Smooth muscle cell of the brain vasculature (primary cell): ENCODE measurements at places on chromosomes 1 and 21.

GRCh38 chr1:8704866-8705506, 112.5 kb downstream of the RERE start:
- DNase-seq, result no peak

DNA sequence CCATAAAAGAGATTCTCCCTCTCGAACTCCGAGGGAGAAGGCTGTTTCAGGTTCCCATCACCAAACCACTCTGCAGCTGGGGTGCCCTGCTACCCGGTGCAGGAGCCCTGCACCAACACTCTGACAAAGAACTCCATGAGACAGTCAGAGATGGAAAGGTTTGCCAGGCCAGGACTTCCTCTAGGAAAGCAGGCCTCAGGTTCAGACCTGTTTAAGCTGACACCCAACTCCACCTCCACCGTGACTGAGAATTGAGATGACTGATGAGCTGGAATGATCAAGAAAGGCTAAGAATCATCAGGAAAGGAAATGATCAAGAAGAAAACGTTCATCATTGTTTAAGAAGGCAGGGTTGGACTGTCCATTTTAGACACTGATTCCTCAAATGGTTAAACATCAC, 46.2 kb upstream of the KCNE1 start:
- DNase-seq, result no peak

DNA sequence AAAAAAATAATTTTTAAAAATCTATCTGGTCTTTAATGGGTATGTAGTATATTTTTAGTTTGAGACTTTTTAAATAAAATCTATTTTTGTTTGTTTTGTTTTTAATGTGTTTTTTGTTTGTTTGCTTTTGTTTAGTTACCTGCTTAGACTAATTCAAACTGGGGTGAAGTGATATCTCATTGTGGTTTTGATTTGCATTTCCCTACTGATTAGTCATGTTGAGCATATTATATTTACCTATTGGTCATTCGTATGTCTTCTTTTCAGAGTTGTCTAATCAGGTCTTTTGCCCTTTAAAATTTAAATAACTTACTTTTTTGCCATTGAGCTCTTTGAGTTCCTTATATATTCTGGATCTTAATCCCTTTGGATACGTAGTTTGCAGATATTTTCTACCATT, 20.3 kb downstream of the CD1B start:
- DNase-seq, result no peak

GRCh38 chr1:4973341-4973740, 318.9 kb downstream of the AJAP1 start:
- no peak for DNase-seq

DNA sequence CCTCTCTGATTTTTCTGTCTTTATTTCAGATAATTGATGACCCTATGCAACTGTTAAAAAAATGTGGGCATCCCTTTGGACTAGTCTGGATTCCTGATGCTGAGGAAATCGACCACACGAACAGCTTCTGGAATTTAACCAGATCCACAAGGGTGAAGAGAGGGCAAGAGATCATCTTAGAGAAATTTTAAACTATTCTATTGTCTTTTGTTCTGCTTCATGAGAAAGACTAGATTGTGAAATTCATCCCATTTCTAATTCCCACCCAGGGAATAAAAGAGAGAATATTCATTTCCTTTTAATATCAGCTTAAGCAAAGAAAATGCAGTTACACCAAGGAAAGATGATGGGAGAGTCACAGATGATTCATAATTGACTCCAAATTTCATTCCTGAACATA, 71.8 kb downstream of the DUSP10 start:
- DNase-seq, result no peak

- no peak for DNase-seq
Measured at GRCh38 chr1:183954496-183954895, 83.0 kb downstream of the COLGALT2 start.

DNA sequence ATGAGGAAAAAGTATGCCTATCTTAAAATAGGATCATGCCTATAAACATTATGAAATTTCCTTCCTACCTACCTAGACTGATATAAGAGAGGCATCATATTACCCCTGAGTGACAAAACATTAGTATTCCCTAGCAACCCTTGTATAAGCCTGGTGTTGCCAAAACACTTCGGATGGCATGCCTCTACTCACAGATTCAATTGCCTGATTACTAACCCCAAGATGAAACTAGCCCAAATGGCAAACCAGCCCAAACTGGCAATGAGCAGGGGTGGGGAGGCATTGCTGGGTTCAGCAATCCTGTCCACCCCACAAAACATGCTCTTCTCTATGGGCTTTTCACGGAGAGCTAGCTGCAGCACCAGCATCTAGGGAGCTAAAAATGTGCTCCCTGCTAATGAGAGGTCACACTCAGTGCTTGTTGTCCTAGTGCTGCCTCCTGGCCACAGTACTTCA, 13.9 kb downstream of the PALMD start:
- no peak for DNase-seq

GRCh38 chr1:183155939-183156338, 30.1 kb upstream of the LAMC2 start:
- DNase-seq, result no peak

DNA sequence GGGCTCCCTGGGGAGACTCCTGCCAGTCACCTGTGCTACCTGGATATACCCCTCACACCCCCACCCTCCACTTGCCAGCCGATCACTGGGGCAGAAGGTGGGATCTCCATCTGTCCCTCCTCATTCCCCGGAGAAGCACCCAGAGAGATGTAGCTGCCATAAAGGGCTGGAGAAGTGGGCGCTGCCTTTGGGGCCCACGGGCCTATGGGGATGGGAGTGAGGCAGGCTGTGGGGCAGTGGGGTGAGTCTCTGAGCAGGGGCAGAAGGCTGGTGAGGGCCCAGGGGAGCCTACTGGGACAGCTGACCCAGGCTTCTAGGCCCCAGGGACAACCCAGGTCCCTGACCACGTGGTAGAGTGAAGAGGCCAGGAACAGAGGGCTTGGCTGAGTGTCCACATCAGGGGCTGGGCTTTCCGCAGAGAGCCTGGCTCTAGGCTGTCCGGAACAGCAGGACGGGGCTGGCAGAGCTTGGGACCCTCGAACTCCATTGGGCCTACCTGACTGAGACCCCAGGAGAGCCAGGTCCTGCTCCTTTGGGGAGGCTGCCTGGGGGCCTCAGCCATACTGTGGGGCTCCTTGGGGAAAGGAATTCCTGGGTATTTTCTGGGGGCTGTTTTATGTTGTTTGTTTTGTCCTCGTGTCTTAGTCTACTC, 205.9 kb upstream of the VAMP3 start:
- DNase-seq, result no peak

- DNase-seq, result no peak
Measured at GRCh38 chr21:17777072-17777765, 41.9 kb downstream of the C21orf91 start.

DNA sequence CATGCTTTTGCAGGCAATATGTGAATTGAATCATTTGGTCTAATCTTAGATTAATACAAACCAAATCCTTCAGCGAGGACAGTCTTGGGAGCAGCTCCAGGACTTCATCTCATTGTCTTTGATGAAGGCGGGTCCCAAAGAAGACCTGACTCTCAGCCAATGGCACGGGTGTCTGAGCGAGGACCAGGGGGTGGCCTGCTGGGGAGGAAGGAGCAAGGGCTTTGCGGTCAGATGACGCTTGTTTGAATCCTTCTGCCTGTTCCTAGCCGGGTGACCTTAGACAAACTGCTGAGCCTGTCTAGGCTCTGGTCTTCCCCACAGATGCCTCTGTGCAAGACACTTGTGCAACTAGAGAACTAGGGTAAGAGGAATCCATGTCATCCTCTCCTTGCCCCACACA, 312.1 kb upstream of the VAMP3 start:
- DNase-seq, result no peak

DNA sequence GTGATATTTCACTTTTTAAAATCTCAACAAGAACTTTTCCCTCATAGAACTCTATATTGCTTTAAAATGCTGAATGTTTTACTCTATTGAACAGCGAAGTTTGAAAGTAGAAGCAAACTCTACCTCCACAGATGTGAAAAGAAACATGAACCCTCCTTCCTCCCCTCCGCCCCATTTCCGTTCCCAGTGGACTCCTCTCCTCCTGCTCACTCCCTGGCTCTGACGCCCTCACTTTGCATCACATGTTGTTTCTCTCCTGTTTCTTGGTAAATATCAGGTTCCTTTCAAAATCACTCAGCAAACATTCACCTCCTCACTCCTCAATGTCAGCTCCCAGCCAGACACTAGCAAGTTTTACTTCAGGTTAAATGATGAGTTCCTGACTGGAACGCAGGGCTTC, 34.6 kb downstream of the KCNH1 start:
- DNase-seq, result no peak

DNA sequence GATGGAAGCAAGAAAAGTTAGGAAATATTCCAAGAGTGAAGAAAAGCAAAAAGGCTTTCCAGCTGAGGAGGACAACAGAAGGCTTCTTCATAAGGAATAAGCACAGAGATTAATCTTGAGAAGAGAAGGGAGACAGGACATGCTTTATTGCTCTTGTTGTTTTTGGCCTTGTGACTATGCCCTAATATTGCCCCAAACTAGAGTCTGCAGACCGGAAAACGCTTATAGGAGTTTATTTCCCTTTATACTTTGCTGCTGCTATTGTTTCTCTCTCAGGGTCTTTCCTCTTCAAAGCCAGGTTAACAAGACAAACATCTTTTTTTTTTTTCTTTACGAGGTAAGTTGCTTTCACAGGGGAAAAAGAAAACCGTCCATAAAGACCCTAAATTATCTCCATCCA, 991.4 kb downstream of the ADGRL2 start:
- no peak for DNase-seq

- no peak for DNase-seq
Measured at GRCh38 chr1:212769459-212770167, 22.0 kb downstream of the NSL1 start.

DNA sequence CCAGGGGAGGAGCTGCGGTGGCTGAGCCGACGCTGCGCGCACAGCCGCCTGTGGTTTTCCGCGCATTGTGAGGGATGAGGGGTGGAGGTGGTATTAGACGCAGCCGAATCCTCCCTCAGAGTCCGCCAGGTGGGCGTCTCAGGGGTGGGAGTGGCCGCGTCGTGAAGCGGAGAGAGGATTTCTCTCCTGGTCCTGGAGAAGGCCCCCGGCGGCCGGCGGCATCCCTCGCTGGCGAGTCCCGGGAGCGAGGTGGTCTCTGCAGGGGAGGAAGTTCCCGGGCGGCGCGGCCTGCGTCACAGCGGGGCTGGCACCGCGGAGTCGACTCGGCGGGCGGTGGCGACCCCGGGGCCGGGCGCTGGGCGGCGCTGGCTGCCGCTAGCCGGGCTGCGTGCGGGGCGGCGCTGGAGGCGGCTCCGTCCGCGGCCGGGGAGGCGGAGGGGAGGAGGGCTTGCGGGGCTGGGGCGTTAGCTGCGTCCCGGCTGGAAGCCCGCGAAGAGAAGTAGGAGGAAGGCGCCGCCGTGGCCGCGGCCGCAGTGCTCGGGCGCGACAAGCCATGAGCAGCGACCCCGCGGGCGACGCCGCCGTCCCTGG, at the start of gene LRRC8C:
TSS of gene LRRC8C (plus strand) at position 464 of the 591 bp plus-strand sequence. CDS start 53,354 bp downstream, outside the sequence.
- DNase-seq, result no peak

DNA sequence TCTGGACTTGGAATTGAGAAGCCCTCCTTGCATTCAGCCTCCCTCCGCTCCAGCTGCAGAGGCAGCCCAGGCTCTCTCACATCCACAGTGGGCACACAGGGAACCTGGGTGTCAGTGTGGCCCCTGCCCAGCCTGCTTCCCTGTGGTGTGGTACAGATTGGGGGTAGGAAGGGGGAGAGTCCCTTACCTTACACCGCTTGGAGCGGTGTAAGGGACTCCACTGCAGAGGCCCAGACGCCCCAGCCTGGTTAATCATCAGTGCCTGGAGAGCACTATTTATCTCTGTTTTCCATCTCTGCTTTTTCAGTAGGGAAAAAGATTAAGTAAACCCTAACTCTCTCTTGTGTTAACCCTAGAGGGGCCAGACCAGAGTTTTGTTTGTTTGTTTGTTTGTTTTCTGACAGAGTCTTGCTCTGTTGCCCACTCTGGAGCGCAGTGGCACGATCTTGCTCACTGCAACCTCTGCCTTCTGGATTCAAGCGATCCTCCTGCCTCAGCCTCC, 803 bp upstream of the RHBG start:
- no peak for DNase-seq

DNA sequence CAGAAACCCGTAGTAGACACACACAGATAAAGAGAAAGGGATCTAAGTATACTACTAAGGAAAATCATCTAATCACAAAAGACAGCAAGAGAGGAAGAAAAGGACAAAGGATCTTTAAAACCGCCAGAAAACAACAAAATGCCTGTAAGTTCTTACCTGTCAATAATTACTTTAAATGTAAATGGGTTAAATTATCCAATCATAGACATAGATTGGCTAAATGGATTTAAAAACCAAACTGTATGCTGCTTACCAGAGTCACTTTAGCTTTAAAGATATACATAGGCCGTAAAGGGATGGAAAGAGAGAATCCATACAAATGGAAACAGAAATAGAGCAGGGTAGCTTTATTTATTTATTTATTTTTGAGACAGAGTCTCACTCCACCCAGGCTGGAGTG, 44.0 kb downstream of the FLVCR1 start:
- DNase-seq, result no peak

- peak; percentile 89 for DNase-seq
Measured at GRCh38 chr21:45366931-45367401, 38.0 kb upstream of the COL18A1 start.

DNA sequence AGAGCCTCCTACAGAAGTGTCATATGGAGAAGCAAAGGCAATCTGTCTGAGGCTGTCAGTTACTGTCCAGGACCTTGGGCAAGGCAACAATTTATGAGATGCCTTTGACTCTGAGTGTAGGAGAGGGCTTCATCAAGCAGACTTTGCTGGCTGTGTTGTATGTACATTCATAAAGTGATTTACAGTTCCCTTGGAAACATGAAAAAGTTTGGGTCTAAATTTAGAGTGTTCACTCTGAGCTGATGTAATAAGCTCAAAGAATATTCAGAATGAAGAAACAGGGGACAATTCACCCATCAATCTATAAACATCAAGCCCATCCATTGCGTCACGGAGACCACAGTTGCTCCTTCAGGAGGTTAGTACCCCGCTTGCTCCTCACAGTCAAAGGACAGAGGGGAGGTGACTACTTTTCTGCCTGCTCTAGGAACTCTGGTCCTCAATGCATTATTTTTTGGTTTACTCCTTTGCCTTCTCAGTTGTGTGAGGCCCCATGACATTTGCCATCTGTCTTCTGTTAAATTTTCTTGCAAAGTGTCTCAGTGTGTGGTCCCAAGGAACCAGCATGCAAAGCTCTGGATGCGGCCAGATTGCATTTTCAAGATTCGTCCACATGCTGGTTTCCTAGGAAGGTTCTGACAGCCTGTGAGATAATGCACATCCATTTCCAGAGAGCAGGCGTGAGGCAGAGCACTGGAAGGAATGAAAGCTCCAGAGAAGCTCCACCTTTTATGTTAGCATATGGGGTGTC, 241.1 kb upstream of the KIAA0040 start:
- DNase-seq, result no peak

DNA sequence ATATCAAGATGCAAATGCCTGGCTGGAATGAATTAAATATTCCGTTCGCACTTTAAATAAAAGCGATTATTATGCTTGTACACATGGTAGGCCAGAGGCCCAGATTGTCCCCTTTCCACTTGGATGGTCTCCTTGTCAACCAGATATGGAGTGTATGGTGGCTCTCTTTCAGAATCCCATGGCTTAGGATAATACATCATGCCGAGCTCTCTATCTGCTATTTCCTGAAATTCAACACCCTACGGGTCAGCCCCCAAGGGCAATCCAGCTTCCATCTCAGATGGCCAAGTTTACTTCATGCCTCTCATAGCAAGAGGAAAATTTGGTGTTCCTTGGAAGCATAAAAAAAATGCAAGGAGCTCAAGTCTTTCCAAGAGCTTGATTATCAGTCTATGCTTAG, 25.4 kb upstream of the FMO1 start:
- no peak for DNase-seq

GRCh38 chr1:36864182-36864822, 170.0 kb downstream of the GRIK3 start:
- no peak for DNase-seq
